ENCODE measurements at places on chromosomes 4 and X. TPM values are rescaled to one million over a fixed set of nuclear protein-coding genes. Genes with fewer than 3 reads are reported as not detected.

Gene DCAF8L2
- total RNA-seq, result not detected

- DNase-seq, result no peak
Observed at GRCh38 chr4:2417765-2418649, at the start of gene ZFYVE28. Gene ZFYVE28, minus strand, starts transcription at chr4:2418645. Its CDS starts 322 bp downstream, at chr4:2418323.

Gene GLUD2
- 0.38 TPM for total RNA-seq

DNA sequence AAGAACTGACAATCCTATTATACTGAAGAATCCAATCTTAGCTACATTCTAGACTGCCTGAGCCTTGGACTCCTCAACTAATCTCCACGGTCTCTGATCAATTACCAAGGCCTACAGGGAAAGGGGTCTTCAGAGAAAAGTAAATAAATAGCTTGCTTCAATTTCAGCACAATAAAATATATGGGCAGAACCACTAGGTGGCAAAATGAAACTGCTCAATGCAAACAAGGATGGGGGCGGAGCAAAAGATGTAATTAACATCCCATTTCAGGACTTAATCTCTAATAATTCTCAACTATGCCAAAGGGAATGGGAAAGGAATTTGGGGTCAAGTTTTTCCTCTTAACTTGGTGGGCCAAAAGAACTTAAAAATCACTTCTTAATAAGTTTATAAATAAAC is 78.4 kb upstream of the MAP3K15 start:
- DNase-seq, result peak; percentile 40

DNA sequence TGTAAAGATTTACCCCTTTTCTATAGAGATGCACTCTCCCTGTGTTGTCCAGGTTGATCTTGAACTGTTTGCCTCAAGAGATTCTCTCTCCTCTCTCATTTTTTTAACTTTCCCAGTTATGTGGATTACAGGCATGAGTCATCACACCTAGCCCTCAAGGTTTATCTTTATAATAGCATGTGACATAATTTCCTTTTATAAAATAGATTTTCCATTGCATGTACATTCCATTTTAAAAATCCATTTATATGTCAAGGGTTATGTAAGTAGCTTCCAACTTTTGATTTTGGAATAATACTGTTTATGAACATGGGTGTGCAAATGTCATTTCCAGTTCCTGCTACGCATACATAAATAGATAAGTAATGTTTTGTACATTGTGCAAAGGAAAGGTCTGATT is 20.6 kb downstream of the ZNF721 start:
- no peak for DNase-seq

DNA sequence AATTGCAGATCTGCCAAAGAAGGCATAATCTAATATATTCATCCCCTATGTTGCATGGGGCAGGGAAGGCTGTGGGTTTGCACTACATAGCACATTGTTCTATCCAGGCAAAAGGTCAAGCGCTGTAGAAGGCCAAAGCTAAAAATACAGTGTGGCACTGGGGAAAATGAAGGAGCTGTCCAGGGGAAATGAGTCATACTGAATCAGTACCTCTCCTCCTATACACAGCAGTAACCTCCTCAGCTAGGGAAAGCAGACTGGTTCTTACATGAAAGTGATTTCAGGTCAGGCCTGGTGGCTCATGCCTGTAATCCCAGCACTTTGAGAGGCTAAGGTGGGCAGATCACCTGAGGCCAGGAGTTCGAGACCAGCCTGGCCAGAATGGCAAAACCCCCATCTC is 31.0 kb upstream of the SLC25A4 start:
- DNase-seq, result no peak

- DNase-seq, result no peak
Observed at GRCh38 chrX:24151513-24151912, 2.0 kb downstream of the ZFX start.

DNA sequence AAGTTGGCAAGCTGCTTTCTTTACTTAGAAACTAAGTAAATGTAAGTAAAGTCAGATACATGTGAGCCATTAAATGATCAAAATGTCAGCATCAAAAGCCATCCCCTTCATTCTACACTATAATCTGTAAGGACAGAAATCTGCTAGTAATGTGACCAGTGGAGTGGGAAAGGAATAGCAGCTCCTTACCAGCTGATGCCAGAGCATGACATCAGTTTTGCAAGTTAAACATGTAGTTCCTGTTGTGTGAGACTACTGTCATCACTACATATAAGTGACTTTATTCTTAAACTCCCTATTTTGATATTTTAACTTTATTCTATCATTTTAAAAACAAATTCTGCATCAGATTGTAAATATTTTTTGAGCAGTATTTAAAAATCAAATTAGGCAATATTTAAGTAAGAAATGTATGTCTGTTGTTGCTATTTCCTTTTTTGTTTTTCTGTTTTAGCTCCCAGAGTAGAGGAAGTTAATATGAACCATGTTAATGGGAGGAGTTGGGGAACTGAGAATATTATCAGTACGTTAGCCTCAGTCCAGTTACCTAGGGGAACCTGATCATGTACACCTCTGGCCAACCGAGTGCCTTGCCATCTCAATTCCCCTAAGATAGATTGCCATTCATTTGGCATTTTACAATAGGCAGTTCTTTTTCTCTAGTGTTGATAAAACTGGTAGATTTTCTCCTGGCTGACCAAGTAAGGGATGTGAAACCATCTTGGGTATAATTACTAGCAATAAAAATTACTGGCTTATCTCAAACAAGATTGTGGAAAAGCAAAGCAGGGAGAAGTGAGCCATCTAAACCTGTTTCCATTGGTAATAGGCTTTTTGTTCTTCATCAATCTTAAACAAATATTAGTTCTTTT is 34.7 kb downstream of the CCNI start:
- DNase-seq, result no peak

Gene PGAM4
- total RNA-seq, result not detected

Gene PDZD4
- 0.07 TPM for total RNA-seq

- DNase-seq, result peak; percentile 53
Observed at GRCh38 chrX:149909324-149910177, 19.8 kb upstream of the HSFX4 start.

DNA sequence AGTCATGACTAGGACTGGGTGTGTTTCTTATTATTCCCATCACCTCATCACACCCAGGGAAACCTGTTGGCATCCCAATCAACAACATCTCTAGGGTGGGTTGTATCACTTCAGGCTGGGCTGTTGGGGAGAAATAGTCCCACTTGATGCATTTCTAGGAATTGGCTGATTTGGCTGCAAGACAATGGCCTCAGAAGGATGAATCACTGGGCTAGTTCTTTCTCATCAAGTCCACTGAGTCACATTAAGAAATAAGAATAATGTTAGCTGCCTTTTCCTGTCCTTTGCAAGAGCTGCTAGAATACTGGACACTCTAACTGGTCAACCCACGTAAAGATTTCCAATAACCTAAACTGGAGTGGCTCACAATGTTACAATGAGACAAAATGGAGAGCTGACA is 104.2 kb downstream of the CHRDL1 start:
- DNase-seq, result no peak

GRCh38 chr4:63155561-63155960 is 1253.7 kb downstream of the TECRL start:
- DNase-seq, result no peak

- DNase-seq, result no peak
Observed at GRCh38 chrX:154333837-154334271, 38.3 kb downstream of the TKTL1 start.

Gene FRMD7
- total RNA-seq, result not detected

DNA sequence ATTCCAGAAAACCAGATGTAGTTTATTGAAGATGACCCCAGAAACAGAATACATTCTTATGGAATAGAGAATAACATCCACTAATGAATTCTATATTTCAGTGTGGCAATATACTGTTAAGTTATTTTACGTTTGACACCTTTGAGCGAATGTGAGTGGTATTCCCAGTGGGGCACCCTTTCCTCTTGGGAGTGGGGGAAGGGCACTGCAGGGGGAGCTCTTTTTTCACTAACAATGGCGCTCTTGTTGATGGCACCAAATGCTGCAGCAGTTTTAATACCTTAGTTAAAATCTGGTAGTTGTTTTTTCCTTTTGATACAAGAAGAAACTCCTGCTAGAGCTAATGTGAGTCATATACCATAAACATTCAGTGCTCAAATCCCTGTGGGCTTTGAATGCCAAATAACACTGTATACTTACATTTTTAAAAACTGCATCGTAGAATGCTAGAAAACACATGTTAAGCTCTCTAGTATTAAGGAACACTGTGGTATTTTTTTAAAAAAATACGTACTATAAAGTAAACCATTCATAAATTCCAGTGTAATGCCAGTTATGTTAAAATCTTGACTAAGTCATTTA is 178.5 kb downstream of the DCHS2 start:
- no peak for DNase-seq

DNA sequence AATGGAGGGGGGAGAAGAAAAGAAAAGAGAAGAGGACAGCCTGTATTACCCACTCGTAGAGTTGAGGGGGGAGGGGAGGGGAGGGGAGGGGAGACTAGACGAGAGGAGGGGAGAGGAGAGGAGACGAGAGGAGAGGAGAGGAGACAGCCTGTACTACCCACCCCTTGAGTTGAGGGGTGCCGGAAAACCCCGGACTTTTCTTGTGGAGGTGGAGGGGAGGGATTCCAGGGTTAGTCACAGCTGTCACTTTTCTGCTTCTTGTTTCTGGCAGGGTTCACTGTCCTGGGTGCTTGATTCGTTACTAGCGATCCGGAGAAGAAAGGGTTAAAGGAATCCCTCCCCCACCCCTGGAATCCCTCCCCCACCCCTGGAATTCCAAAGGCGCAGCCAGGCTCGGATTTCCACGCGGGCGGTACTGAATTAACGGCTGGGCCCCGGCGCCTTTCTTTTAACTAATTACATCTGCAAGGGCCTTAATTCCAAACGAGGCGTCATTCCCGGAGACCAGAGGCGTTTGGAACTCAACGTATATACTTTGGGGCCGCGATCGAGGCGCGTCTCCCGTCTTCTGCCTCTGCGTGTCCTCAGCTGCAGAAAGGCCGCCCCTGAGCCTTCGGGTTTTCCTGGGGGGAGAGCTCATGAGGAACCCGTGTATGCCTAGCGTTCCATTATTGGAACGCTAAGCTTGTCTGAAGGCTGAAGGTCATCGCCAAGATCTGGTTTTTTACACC is 20.1 kb upstream of the CSF2RA start:
- no peak for DNase-seq

DNA sequence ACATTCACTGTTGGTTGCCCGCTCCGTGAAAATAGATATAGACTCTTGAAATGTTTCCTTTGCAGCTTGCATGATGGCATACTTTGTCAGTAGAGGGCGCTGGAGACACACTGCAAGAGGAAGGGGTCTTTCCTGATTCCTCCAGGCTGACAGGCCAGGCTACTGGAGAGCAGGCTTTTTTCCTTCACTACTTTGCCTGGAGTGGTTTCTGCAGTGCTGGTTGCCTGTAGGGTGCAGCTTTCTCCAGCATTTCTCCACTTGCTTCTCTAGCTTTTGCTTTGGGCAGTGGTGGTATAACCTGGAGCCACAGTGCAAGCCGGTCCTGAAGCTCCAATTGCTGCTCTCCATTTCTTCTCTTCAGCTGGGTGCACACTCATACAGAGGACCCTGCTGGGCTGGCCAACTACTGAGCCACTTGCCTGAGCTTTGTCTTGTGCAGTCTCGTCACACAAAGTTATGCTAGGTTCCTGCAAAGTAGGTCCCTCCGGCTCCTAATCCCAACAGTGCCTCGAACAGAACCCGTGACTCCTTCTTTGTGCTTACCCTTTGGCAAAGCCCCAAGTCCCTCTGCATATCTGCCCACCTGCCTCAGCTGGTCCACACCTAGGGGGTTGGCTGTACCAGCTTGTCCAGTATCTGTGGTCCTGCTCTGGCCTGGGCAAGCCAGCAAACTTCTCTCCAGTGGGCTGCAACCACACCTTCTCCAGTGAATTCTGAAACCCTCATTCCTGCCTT is 46.3 kb downstream of the RASSF6 start:
- peak; percentile 41 for DNase-seq

DNA sequence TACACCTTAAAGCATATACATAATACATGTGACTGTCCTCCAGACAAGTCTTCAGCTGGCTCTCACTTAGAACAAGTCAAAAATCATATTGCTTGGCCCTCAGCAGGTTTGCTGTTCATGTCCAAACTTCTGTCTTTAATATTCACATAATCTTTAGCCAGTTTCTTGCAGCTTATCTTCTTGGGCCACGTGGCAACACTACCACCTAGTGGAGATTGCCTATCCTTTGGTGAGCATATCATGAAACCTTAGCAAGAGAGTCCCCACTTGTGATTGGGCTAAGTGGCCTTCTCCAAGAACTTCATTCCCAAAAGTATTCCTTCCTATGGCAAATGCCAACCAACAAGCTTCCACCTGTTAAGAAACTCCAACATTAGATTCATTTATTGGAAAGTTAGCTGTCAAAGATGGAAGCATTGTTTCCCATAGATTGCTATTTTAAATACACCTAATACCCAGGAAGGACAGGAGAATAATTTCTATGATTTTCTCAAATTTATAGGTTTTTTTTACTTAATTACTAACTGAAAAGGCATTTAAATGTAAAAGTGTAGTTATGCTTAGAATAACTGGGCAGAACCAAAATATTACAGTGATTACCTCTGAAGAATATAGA is 231.9 kb upstream of the INTU start:
- peak; percentile 51 for DNase-seq

DNA sequence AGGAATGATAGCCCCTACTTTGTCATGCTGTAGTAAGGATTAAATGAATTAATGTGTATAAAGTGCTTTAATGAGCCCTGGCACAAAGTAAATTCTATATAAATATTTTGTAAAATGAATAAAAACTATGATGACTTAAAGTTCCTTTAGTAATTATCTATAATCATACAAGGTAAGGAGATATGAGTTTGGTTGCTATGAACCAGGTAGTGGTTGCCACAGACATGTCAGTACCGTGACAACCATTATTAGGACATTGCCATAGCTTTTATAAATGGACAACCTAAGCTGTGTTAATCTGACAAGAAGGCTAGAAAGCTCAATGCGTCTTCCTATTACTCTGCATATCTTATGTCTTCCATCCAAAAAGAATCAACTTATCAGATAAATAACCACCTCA is at the start of gene ARL13A:
TSS of gene ARL13A (plus strand) at position 301 of the 400 bp plus-strand sequence. CDS start 3,982 bp downstream, outside the sequence.
- DNase-seq, result no peak

- DNase-seq, result no peak
Observed at GRCh38 chr4:118285931-118286330, 66.9 kb downstream of the PRSS12 start.

Gene ARX
- total RNA-seq, result not detected

Gene CFAP99
- not detected for total RNA-seq

Gene SHROOM4
- total RNA-seq, result not detected

DNA sequence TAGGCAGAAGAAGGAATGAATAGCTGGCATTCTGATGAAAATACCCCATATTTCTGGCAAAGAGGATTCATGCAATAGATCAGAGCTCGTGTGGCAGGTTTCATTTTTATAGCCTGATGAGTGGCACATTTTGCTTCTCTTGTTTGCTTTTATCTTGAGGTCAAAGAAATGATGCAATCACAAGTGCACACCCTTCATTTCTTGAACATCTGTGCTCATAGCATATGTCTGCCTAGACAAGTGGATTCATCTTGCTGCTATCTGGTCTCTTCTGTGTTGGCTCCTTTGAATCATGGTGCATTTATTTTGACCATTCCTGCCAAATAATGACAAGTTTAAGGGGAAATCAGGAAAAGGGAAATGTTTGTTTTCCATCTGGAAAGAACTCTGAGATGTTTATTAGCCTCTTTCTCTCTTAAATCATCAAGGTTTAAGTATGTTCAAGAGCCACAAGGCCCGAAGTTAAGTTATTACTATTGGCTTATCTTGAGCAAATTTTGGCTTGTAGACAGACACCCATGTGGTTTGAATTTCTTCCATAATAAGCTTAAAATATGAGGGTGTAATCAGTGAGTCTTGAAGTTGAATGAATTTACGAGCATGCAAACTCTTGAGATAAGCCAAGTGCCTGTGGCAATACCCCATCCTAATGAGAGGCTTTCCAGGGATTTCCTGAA is 59.3 kb upstream of the HS3ST1 start:
- no peak for DNase-seq

GRCh38 chrX:145178268-145178667 is 69.0 kb upstream of the SPANXN1 start:
- DNase-seq, result no peak

GRCh38 chrX:54920610-54921426 is at the start of gene TRO:
Gene TRO, plus strand, starts transcription at chrX:54920824. Its CDS starts 1,423 bp downstream, at chrX:54922247.
- DNase-seq, result peak; percentile 39

Data from activated CD8-positive, alpha-beta memory T cell treated with anti-CD3 and anti-CD28 coated beads, Interleukin-2, amount 10 ng/mL, durations not matched to agents 7 days and 5 days (primary cell).